ENCODE measurements at places on chromosomes 6 and 20. TPM values are rescaled to one million over a fixed set of nuclear protein-coding genes. Genes with fewer than 3 reads are reported as not detected.

Gene AKAP12
- 40.7 TPM for total RNA-seq

Gene C6orf15
- not detected for total RNA-seq

Gene OR12D3
- total RNA-seq = not detected

Gene ADGRF5
- 43.4 TPM for total RNA-seq

Gene GPX5
- total RNA-seq = not detected

Gene SYCP2L
- total RNA-seq = 2.0 TPM

DNA sequence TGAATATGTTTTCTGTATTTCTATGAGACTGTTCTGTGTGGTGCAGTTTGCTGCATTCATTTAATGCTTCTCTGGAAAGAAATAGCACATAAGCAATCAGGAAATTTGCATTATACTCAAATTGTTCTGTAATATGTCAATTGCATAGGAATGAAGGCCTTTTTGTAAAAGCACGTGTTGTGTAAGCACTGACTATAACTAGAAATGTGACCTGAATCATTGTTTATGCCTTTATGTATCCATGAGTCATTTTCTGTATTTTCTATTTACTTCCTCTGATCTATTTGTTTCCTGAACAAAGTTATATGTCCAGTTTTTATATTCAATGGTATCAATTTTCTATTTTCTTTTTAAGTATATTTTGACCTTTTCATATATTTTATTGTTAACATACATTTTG is 1455.3 kb downstream of the GRIK2 start:
- no peak for DNase-seq

- DNase-seq = peak; percentile 38
Measured at GRCh38 chr20:61980647-61981583, 84.8 kb downstream of the TAF4 start.

DNA sequence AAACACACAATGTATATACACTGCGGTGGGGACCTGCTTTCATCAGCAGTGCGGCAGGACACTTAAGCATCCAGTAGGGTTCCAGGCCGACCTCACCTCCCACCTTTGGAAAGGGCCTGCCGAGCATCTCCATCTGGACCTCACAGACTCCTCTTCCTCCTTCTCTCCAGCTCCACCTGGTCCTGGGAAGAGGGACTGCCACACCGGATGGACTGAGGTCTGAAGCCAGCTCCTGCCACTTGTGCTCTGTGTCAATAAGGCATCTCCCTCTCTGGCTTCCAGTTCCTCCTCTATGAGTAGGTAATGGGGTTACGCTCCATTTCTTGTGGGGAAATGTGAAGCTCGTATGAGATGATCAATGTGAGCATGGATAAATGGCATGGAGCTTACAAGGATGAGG is 19.1 kb upstream of the NNAT start:
- DNase-seq = no peak

GRCh38 chr6:100998111-100998510 is 117.0 kb upstream of the ASCC3 start:
- no peak for DNase-seq

DNA sequence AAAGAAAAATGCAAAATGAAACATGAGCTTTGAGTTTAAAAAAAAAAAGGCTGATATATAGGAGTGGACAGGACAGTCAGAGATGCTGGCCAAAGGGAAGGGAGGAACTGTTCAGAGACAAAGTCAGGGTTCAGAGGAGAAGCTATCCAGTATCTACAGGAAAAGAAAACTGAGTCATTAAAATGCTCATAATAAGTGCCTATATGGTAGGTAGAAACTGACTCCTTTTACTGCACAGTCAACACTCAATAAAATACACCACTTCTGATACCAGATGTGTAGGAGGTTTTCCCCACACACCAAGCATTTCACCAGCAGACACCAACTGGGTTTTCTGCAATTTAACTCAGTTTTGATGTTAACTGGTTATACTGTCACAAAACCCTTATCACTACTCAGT is 32.9 kb downstream of the FRK start:
- DNase-seq = no peak

DNA sequence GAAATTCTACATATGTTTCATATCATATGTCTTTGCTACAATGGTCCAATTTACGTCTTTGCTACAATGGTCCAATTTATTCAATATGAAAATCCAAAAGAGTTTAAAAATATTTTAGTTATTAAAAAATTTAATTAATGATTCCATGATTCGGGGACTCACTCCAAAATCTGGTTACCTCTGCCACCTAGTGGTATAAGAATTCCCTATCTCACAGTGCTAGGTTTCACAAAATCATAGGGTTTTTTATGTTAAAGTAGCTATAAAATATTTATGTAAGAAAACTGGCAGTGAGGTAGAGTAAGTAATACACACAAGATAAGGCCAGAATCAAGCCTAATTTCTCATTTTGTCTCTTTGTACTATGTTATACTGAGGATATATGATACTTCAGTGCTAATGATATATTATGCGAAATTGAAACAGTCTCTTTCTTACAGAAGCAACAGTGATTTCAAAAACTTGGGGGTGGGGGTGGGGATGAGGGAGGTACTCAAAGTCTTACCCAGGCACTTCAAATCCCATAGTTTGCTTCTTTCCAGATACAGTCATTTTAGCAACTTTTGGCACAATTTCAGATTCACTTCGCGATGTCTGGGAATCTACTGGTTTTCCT is 52.3 kb downstream of the HBS1L start:
- no peak for DNase-seq

DNA sequence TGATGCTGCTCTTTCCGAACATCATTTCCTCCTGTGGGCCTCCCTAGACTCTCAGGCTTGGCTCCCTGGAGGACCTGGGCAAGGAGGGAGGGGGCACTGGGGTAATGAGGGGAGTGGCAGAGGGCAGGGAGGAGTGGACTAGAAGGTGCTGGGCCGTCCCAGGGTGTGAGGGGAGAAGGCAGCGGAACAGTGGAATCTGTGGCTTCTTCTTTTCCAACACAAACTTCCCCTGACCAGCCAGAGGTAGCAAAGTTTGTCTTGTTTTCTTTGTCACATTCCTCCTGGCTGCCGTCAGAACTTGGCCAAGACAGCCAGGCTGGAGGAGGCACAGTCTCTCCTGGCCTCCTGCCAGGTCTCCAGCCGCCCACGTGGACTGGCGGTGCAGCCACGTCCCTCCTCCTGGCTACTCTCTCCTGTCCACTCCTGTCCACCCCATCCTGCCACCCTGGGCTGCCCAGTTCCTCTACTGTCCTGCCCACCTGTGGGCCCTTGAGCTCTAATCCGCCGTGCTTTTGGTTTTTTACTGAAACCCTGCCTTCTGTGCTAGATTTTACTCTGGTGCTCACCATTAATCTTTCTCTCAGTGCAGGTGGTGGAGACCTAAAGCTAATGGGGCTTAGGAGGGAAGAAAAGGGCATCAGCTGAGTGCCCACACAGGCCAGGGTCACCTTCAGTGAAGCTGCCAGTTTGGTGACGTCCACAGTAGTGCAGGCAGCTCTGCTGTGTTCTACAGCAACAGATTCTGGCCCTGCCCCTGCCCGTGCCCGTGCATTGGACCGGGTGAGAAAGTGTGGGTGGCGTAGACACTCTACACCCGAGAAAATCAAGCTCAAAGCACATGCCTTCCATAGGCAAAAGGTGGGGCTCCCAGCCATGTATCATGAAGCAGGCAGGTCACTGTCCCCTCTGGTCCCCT is 2.8 kb upstream of the CDSN start:
- DNase-seq = peak; percentile 89

- no peak for DNase-seq
Measured at GRCh38 chr20:22582964-22583772, 1.2 kb downstream of the FOXA2 start.

DNA sequence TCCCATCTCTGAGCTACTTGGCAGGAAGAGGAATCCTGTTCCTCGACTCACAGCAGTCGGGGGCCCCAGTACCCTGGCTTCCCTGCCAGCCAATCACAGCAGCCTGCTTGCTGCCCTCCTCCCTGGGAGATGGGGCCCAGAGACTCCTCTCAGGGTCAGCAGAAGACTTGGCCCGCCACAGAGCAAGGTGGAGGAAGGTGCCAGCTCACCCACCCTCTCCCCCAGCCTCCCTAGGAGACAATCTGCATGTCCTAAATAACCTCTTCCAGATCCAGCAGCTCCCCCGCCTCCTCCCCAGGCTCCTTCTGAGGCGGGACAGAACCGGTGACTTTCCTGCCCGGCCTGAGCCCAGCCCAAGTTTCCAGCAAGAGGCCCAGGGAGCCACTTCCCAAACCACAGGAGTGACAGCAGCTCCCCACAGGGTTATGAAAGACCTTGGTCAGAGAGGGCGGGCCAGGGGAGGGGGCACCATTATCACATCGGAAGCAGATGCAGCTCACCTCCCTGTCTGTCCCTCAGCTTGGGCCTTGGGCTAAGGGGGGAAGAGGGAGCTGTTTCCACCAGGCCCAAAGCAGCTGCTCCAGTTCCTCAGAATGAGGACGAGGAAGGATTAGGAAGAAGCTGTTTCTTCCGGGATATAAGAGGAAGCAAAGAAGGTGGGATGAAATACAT is 2.3 kb downstream of the CCND3 start:
- DNase-seq = no peak

- no peak for DNase-seq
Measured at GRCh38 chr20:44137266-44137801, 49.7 kb downstream of the JPH2 start.

DNA sequence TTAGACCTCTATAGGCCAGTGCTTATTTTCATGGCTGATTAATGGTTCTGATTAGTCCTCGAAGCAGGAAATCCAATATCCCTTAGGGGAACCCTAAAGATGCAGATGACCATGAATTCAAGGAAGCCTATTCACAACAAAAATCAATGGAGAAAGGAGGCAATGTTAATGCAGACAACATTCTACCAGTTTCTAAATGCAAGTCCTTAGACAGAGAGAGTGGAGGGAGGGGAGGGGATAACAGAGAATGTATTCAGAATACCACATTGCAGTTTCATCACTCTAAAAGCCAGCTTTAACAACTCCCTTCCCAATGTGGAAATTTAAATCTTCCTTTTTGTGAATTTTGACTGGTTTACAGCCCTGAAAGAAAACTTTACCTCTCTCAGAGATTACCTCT is 87.1 kb upstream of the POU3F2 start:
- DNase-seq = no peak

- no peak for DNase-seq
Measured at GRCh38 chr20:17721802-17722486, 22.2 kb downstream of the BANF2 start.

- DNase-seq = no peak
Measured at GRCh38 chr6:100460650-100461204, 4.0 kb downstream of the SIM1 start.
